ENCODE measurements at places on chromosomes 1 and 21.

DNA sequence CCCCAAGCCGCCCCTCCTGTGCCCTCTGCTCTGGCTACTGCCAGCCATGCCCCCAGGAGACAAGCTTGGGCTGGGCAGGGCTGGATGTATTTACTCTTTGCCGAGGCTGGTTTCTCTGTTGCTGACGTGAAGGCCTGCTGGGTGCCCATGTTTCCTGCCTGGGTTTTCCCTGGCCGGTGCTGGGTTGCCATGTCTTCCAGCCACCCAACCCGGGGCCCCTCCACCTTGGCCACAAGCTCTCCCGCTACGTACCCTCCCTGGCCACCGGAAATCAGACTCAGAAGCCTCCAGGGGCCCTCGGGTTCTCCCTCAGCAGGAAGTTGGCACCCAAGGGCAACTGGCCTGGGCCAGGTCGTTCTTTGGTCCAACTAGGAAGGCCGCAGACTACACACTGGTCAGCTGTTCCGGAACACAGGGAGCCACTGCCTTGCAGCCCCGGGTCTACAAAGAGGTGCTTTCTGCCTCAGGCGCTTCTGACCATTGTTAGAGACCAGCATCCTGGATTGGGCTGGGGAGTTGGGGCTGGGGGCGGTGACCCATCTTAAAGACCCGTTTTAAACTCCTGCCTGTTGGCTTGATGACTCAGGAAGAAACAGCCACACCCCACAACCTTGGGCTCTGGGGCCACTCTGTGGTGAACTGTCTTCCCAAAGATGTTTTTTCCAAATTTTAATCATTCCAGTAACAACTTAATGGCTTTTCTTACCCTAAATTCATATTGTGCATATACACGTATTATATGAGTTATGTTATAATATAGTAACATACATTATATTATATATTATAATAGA is 71.2 kb upstream of the RUNX3 start:
- no peak for DNase-seq

- DNase-seq, result no peak
These were observed 39.5 kb downstream of the GATAD2B start for GRCh38 chr1:153883223-153883622.

GRCh38 chr1:117607471-117607870 is 1.6 kb downstream of the TENT5C start:
- no peak for DNase-seq

- DNase-seq, result no peak
These were observed 3.6 kb upstream of the CYB561D1 start for GRCh38 chr1:109490029-109490933.

- DNase-seq, result no peak
These were observed 32.4 kb downstream of the GNB1 start for GRCh38 chr1:1858382-1859086.

Measured in cortex of kidney (tissue), 1 donor.